Gastrocnemius medialis (tissue), 4 donors: ENCODE measurements at places on chromosomes 2 and 18.

GRCh38 chr2:239470151-239470900, 69.5 kb upstream of the HDAC4 start:
- H3K27ac ChIP-seq, result no peak overlapping the region
- no peak overlapping the region for H3K4me3 ChIP-seq
- H3K4me1 ChIP-seq, result no peaks in the 10 kb centered on the region
- H3K36me3 ChIP-seq, result no peaks in the 10 kb centered on the region

- no peak for DNase-seq
- no peaks in the 10 kb centered on the region for H3K4me1 ChIP-seq
- H3K4me3 ChIP-seq, result no peak overlapping the region
Measured at GRCh38 chr2:88639865-88640264, 12.6 kb upstream of the EIF2AK3 start.

- no peak overlapping the region for H3K4me3 ChIP-seq
- no peaks in the 10 kb centered on the region for H3K36me3 ChIP-seq
- H3K27me3 ChIP-seq, result peaks cover 55% of the 10 kb centered on the region
- no peak for DNase-seq
- peaks cover 6% of the 10 kb centered on the region for H3K4me1 ChIP-seq
- no peak overlapping the region for H3K27ac ChIP-seq
Measured at GRCh38 chr2:216372761-216373291, 543 bp upstream of the MARCHF4 start.

DNA sequence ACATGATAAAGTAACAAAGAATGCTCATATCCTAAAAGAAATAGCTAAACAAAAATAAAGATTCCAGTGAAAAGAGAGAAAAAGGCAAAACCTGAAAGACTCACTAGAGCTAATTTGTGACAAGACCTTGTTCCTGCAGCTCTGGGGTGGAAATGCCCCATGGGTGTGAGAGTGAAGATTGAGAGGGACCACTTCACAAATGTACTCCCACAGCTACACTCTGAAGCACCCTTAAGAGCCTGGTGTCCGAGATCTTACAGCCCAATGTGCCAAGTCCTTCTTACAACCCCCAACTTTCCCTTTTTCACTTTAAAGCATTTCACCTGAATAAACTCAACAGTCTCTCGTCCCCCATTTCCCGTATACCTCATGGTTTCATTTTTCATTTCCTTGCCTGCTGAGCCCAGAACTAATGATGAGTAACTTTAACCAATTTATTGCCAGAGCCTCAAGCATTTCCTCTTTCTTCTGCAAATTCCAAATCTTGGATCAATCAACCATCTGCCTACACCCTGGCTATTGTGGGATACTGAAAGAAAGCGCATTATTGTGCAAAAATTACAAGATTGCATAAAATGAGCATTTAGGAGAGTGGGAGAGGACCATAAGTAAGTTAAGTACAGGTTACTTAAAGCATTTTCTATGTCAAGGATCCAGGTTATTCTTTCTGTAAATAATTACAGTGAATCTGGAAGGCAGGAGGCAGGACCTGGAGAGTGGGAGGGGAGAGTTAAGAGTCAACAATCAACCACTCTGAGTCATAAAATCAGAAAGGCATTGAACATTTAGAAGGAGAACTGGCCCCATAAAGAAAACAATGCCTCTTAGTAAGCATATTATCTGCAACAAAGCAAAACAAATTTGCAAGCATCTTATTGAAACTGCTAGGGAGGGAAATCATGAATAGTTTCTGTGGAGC, 804.4 kb upstream of the CELF4 start:
- no peak overlapping the region for H3K4me3 ChIP-seq
- DNase-seq, result no peak
- no peaks in the 10 kb centered on the region for H3K27me3 ChIP-seq
- no peaks in the 10 kb centered on the region for H3K4me1 ChIP-seq
- H3K27ac ChIP-seq, result no peak overlapping the region

DNA sequence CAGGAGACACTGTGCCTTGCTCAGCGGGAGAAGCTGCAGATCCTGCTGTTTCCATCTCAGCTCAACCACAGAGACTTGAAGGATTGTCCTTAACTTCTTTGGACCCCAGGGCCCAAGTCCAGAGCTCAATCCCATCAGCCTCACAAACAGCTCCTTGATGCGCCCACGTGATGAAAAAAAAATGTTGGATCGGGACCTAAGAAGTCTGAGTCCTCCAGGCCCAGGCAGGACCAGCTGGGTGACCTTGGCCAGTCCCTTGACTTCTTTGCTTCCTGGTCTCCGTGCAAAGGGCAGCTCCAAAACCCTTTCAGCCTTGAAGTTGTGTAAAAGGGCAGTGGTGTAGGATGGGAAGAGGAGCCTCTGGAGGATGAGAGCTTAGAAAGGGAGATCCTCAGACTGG, 175.5 kb downstream of the ZFP36L2 start:
- no peak overlapping the region for H3K4me3 ChIP-seq
- DNase-seq, result no peak
- H3K27ac ChIP-seq, result no peak overlapping the region
- H3K27me3 ChIP-seq, result no peaks in the 10 kb centered on the region

GRCh38 chr2:202171241-202171825, 67.1 kb downstream of the SUMO1 start:
- H3K4me3 ChIP-seq, result no peak overlapping the region
- H3K36me3 ChIP-seq, result no peaks in the 10 kb centered on the region
- H3K4me1 ChIP-seq, result no peaks in the 10 kb centered on the region
- no peaks in the 10 kb centered on the region for H3K27me3 ChIP-seq
- no peak overlapping the region for H3K27ac ChIP-seq
- no peak for DNase-seq

DNA sequence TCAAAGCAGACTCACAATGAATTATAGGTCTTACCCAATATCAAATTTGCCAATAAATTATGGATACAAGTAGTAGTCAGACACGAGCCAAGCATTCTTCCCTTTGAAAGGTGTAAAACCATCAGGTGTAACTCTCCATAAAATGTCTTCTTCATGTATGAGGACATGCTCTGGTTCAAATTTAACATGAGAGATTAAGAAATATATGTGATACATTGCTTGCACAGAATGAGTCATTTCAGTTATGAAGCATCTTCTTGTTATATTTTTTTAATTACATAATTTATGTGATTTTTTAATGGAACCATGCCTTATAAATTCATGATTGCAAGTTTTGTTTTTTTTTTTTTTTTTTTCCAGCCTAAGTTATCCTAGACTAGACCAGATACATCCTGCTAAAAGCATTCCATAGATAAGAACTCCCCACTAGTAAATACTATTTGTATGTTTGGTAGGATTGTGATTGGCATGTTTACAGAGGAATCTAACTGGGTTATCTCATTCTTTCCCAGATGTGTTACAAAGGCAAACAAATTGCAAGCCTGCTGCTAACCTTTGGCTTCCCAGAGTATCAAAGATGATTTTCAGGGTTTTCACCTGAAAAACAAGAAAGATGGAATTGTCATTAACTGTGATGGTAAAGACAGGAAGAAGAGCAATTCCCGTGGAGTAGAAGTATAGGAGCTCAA, 621.9 kb downstream of the XIRP2 start:
- H3K4me1 ChIP-seq, result no peaks in the 10 kb centered on the region
- no peak overlapping the region for H3K4me3 ChIP-seq
- no peaks in the 10 kb centered on the region for H3K36me3 ChIP-seq
- no peak for DNase-seq
- no peak overlapping the region for H3K27ac ChIP-seq
- H3K27me3 ChIP-seq, result no peaks in the 10 kb centered on the region

- H3K27ac ChIP-seq, result no peak overlapping the region
- H3K27me3 ChIP-seq, result no peaks in the 10 kb centered on the region
- DNase-seq, result no peak
- H3K4me3 ChIP-seq, result no peak overlapping the region
- no peaks in the 10 kb centered on the region for H3K36me3 ChIP-seq
- H3K4me1 ChIP-seq, result no peaks in the 10 kb centered on the region
Measured at GRCh38 chr18:39299152-39299551, 1733.6 kb upstream of the CELF4 start.

- no peaks in the 10 kb centered on the region for H3K4me1 ChIP-seq
- no peaks in the 10 kb centered on the region for H3K27me3 ChIP-seq
- DNase-seq, result no peak
- no peak overlapping the region for H3K4me3 ChIP-seq
Measured at GRCh38 chr2:140506606-140507005, 1624.2 kb downstream of the LRP1B start.

DNA sequence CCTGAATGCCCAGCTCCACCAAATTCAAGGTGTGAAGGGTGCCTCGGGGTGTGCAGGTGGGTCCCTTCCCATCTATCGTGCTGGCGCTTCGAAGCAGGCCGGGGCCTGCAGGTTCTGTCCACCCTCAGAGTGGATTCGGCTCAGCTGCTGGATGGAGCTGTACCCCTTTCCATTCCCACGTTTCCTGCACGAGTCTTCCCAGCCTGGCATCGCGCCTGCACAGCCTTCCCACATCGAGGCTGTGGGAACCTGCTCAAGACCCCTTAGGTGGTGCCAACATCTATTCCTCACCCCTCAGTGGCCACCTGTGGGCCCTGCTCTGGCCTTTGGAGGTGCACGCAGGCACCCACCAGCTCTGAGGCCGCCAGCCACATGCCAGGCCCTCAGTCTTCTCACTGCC, 65.7 kb downstream of the PDCL3 start:
- no peak for DNase-seq
- no peak overlapping the region for H3K27ac ChIP-seq
- H3K36me3 ChIP-seq, result no peaks in the 10 kb centered on the region
- no peak overlapping the region for H3K4me3 ChIP-seq
- no peaks in the 10 kb centered on the region for H3K27me3 ChIP-seq
